Epithelial cell of esophagus (primary cell): ENCODE measurements at places on chromosomes 5 and 9.

DNA sequence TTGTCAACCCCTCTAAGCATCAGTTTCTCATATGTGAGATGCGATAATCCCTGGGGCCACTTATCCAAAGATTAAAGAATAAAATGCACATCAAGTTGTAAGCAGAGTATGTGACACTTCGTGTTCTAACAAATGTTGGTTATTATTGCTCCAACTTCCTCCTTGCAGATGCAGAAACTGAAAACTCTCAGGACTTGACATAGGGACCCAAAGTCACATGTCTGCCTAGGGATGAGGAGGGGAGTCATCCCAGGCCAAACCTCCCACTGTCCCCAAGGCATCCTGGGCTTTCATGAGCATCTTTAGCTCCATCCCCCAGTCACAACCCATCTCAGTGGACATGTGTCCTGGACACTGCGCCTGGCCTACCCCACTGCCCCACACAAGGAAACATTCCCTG, 27.5 kb upstream of the SYK start:
- no peak for DNase-seq

- no peak for DNase-seq
Observed at GRCh38 chr9:70581214-70581954, 166.9 kb upstream of the KLF9 start.

GRCh38 chr9:128118971-128119665, 8.4 kb downstream of the PTGES2 start:
- no peak for DNase-seq

DNA sequence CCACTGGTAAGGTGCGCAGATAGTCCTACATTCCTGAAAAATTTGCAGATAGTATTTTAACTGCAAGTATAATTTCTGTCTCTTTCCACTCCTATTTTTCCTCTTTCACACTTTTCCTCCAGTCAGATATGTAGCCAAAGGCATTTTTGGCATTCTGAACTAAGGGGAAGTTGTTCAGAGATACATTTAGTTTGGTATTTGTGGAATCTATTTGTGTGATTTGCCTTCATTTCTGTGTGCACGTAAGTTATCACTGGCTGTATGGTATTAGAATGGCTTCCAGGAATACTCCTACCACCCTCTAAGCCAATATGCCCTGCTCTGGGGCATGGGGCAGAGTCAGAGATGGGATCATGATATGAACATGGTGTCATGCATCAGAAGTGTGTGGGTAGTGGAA, 45.8 kb upstream of the GRAMD2B start:
- DNase-seq = no peak

DNA sequence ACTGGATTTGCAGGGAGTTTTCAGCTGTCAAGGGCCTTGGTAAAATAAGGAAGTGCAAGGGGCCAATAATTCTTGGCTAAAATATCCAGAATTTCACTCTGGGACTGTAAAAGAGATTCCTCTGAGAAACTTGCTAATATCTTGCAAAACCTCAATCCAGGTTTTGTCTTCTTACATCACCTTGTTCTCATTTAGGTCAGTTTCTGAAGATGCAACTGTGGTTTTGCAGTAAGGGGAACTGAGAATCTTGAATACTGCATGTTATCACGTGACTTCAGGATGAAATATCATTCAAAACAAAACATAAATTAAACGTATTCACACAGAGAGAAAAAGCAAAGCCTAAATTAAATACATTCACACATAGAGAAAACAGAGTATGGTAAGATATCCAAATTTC, 35.0 kb upstream of the RIC1 start:
- DNase-seq = no peak

DNA sequence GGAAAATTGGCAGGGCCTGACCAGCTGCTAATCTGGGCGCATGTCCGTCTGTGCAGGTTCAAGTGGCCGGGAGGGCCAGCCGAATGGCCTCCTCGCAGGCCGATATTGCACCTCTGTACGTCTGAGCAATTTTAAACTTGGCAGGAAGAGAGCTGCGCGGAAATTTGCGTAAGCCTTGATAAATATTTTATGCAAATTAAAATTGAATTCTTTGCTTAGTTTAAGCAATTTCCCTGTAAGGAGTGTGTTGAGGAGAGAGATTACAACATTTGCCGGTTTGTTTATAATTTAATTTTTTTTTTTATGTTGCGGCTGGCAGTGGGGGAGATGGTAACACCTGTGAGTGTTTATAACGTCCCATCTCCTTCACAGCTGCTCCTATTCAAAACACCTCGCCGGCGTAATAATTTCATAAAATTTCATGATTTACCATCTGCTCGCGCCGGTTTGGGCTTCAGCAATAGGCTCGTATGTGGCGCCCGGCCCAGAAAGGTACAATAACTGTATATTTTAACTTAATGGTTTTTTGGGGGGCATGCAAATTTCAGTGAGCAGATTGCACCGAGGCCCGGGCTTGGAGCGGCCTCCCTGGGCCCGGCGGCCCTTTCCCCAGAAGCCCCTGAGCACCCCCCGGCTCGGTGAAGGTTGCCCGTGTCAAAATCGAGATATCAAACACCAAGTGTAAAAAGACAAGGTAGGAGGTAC, 269.4 kb upstream of the MVB12B start:
- no peak for DNase-seq

GRCh38 chr9:134422301-134423090, 96.2 kb downstream of the RXRA start:
- DNase-seq = peak; percentile 61
